ENCODE measurements at places on chromosomes 3 and 15.

- no peak for DNase-seq
Measured at GRCh38 chr3:66723231-66723630, 222.4 kb upstream of the LRIG1 start.

GRCh38 chr15:63274427-63274826 is 3.0 kb upstream of the APH1B start:
- no peak for DNase-seq

GRCh38 chr15:40470423-40471104 is at the start of gene CHST14:
Gene CHST14 (plus strand): TSS chr15:40470984. CDS start chr15:40471214, 230 bp downstream.
- DNase-seq, result peak; percentile 51

DNA sequence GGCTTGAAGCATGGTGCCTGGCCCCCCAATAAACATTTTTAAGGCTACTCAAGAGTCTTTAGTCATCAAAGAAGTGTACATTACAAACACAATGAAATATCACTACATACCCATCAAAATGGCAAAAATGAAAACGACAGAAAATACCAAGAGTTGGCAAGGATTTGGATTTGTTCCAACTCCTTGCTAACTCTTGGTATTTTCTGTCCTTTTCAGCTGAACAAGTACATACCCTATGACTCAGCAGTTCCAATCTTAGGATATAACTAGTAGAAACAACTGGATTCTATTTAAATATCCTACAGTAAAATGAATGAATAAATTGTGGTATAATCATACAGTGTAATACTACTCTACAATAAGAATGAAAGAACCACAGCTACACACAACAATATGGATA is 25.1 kb upstream of the GABPB1 start:
- no peak for DNase-seq

DNA sequence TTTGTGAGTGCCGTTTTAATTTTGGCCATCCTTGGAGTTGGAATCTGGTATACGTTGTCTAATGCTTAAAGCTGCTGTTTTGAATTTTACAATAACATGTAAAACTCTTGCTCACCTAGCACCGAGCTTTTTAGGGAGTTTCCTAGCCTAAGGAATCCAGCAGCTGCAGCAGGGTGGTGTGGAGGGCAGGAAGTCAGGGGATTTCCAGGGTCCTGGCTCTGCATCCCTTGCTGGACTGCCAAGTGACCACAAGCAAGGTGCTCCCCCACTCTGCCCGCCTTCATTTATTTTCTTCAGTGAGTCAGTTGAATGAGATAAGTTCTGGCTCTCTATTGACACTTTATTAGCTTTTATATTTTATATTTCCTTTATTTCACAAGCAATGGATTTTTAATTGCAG is 113.7 kb downstream of the ATG7 start:
- no peak for DNase-seq

DNA sequence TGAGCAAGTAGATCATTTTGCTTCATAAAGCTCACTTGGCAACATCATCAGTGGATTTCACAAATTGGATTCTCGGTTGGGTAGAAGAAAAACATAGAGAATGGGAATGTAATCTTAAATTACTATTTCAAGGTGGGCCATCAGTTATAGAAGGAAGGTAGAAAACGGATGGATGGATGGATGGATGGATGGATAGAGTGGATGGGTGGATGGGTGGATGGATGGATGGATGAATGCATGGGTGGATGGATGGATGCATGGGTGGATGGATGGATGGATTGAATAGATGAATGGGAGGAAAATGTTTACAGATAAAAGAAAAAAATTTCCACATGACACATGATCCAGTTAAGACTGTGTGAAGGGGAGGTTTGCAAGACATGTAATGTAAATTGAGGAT is 159.7 kb downstream of the MEX3B start:
- no peak for DNase-seq

DNA sequence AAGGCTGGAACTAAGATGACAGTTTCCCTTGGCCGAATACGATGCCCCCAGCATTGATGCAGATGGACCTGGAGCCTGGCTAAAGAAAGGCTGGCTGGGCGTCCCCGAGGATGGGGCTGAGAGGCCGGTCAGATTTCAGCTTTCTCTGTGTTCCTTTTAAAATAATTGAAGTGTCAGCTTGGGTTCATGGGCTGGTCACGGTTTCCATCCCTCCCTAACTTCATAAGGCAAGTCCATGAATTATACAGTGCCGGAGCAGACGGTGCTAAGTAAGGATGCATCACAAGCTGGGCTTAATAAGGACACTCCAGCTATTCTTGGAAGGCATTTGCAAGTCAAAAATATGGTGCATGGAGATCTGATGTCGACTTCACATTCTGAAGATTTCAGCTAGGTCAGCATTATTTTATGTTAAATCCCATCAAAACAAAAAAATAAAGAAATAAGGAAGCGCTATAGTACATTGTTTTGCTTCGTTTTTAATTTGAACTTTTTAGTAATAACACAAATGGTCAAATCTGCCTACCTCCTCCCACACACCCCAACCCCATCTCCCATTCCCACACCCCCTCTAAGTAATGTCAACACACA is 220.8 kb downstream of the RPLP1 start:
- no peak for DNase-seq

- DNase-seq, result no peak
Measured at GRCh38 chr15:67407786-67408185, 113.1 kb upstream of the C15orf61 start.

- no peak for DNase-seq
Measured at GRCh38 chr3:112598731-112599130, 36.9 kb downstream of the SLC35A5 start.

- no peak for DNase-seq
Measured at GRCh38 chr3:157079676-157080369, 80.1 kb downstream of the CCNL1 start.

GRCh38 chr3:142180761-142181362 is 31.5 kb upstream of the TFDP2 start:
- no peak for DNase-seq

GRCh38 chr3:24734019-24734418 is 239.4 kb upstream of the THRB start:
- no peak for DNase-seq

DNA sequence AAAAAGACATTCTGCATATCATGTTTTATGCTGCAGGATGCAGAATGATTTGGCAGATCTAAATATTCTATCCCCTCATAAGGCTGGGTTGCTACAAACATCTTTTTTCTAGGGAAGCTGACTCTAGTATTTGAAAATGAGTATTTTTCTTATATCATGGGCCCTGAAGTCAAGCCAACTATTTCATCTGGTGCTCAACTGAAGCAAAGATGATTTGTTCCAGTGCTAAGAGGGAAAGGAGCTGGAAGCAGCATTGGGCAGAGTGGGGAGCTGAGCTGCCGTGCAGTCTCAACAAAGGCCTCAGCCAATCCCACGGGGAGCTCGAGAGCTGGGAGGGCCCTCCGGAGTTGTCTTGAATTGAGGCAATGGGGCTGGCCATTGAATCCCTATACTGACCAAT is 155.3 kb upstream of the SLCO3A1 start:
- no peak for DNase-seq

Data from activated T-helper 1 cell treated with Interleukin-2 at 50 U/mL for 16 hours (primary cell).